NCI-H2107 (cell line): ENCODE measurements at places on chromosomes 11 and 22.
A peak's percentile ranks its signal among the peaks of the same experiment; 100 is the strongest.

GRCh38 chr11:13115380-13115675 is 106.2 kb downstream of the RASSF10 start:
- no peak for DNase-seq

GRCh38 chr11:110519796-110520195 is 90.0 kb downstream of the FDX1 start:
- no peak for DNase-seq

- no peak for DNase-seq
Observed at GRCh38 chr11:132649277-132649676, 883.0 kb downstream of the OPCML start.

GRCh38 chr11:95242091-95242844 is 11.3 kb upstream of the SESN3 start:
- DNase-seq, result no peak

GRCh38 chr11:118000850-118001228 is 14.6 kb downstream of the IL10RA start:
- no peak for DNase-seq

DNA sequence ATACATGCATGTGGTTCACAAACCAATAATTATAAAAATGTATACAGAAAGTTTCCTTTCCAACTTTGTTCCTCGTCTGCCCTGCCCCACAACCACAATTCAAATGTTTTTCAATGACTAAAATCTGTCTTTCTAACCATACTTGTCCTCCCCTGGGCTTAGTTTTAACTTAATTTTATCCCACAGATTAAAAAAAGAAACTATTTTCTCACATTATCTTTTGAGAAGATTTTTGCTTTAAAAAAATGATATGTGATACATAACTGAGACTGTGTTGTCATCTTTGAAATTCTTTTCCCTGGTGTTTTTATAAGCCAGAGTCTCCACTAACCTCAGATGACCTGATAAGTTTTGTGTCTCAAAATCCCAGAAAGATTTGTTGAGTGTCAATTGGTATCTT is 79.0 kb downstream of the FDX1 start:
- DNase-seq, result no peak

- no peak for DNase-seq
Observed at GRCh38 chr11:79060081-79060953, 380.5 kb downstream of the TENM4 start.

DNA sequence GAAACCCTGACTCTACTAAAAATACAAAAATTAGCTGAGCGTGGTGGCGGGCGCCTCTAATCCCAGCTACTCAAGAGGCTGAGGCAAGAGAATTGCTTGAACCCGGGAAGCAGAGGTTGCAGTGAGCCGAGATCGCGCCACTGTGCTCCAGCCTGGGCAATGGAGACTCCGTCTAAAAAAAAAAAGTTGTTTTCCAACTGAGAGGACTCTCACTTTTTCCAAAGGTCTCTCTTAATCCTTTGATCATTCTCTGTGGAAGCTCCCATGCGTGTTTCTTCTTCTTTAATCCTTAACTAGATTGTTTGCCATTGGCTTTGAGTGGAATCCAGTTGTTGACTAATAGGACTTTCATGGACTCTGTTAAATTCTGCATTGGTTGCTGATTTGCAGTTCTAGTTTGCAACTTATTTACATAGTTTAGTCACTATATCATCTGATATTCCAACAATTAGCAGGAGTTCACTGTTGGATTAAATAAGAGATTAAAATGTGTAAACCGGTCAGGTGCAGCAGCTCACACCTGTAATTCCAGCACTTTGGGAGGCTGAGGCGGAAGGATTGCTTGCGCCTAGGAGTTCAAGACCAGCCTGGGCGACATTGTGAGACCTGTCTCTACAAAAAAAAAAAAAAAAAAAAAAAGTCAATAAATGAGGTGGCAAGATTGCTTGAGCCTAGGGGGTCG is 79.7 kb downstream of the C22orf31 start:
- DNase-seq, result no peak

GRCh38 chr11:130202818-130203689 is 43.5 kb downstream of the ST14 start:
- no peak for DNase-seq

- no peak for DNase-seq
Observed at GRCh38 chr11:123640029-123640428, 14.4 kb downstream of the SCN3B start.

DNA sequence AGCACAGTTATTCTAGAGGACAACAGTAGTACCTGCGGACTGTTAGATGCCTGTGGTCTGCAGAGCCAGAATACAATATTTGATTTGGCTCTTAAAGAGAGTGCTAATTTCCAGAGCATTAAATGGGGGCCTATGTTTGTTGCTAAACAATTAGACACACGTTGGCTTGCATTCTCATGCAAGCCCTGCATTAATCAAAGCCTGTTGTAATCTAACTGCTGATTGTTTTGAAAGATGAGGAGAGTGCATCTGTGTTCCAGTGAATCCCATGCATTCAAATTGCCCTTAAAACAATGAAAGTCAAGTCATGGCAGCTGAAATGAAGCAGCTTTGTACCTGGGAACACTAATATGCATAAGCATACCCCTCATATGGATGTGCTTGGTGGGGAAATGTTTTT is 419.4 kb downstream of the DYNC2H1 start:
- DNase-seq, result no peak

DNA sequence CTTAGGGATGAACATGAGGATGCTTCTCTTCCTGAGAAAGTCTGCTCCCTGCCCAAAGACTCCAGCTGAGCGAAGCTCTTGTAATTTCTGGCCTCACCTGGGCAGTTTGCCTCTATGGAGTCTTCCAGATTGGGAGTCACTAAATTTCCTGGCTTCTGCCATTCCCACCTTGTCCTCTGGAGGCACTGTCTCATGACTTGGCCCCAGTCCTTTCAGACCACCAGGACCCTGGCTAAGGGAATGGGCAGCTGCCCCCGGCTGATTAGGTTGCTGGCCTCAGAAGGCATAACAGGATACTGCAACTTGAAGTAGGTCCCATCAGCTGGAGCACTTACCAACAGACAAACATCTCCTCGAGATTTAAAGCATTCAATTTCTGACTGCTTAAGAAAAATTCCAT is 128.1 kb upstream of the SPON1 start:
- no peak for DNase-seq

- no peak for DNase-seq
Observed at GRCh38 chr11:19935507-19935906, 222.9 kb downstream of the NAV2 start.

DNA sequence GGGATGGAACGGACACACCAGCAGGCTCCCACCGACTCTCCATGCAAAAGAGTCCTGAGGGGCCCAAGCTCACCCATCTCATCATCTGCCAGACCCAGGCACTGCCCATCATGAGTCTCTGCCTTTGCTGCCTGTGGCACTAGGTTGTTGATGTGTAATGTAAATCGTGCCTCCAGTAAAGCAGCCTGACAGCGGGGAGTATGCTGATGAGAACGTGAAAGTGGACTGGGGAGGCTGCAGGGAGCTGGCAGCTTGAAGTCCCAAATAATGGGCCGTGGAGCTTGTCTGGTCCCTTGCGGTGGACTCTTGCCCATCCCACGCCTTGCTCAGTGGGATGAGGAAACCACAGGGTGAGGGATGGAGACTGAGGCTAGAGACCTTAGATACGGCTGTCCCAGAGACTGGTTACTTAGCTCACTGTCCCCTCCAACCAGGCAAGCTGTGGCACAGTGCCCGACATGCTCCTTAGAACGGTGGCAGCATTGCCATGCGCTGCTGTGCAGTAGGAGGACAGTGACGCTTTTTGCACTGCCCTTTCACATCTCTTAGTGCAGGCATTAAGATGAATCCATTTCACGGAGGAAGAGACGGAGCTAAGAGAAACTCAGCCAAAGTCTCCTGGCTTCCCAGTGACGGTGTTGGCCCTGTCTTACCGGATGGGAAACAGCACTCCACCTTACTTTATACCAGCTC is 39.6 kb upstream of the PLET1 start:
- no peak for DNase-seq

DNA sequence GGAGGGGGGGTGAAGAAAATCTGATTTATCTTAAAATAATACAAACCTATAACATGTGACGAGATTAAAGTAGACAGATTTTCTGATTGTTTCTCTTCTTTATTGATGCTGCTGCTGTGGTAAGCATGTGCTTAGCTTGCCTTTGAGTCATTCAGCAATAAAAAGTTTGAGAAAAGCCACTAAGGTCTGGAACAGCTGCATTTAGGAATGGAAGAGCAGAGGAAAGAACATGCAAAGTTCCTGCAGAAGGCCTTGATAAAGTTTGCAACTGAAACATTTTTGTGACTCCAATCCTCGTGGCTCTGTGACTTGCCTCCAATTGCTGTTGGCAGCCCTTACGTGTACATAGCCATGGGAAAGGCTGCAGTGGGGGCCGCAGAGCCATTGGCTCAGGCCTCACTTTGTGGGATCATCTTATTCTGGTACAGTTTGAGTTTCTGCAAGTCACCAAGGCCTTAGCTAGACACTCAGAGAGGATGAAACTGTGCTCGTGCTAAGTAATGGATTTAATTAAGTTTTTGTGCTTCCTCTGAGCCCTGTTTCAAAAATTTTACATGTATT is 370.2 kb downstream of the AASDHPPT start:
- no peak for DNase-seq

- no peak for DNase-seq
Observed at GRCh38 chr11:34158661-34159060, 53.2 kb downstream of the NAT10 start.

GRCh38 chr11:67372993-67373647 is at the start of gene CLCF1:
Gene CLCF1 (minus strand): TSS chr11:67373598. CDS start chr11:67373539, 59 bp downstream.
- no peak for DNase-seq

DNA sequence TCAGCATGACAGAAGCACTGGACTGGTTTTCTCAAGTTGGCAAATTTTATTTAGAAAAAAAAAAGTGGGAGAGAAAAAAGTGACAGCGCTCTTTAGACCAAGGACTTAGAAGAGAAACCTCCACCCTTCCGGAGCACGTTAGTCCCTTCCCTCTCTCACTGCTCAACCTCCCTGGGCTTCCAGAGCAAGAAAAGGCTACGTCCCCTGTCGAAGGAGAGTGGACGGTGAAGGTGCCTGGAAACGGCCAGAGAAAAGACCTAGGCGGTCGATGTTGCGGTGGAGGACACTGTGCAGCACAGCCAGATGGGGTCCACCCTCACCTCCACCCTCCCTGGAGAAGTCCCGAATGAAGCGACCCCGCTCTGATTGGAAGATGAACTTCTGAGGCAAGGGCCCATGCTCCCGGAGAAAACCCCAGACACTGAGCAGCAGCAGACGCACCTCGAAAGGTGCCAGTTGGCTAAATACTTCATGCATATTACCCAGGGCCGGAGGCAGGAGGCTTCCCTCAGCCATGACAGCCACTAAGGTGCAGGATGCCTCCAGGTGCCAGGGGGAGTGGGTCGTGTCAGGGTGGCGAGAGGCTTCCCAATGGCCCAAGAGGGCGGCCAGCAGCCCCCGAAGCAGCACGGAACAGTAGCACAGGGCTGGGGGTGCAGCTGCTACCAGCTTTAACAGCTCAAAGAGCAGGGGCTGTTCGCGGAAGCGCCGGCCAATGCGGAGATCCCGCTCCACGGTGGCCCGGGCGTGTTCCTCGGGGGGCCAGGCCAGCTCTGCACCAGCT is 604 bp upstream of the GANAB start:
- no peak for DNase-seq

GRCh38 chr22:32328306-32329201 is 29.1 kb upstream of the RFPL3 start:
- DNase-seq, result no peak

- no peak for DNase-seq
Observed at GRCh38 chr11:107157809-107158187, 139.5 kb upstream of the GUCY1A2 start.

DNA sequence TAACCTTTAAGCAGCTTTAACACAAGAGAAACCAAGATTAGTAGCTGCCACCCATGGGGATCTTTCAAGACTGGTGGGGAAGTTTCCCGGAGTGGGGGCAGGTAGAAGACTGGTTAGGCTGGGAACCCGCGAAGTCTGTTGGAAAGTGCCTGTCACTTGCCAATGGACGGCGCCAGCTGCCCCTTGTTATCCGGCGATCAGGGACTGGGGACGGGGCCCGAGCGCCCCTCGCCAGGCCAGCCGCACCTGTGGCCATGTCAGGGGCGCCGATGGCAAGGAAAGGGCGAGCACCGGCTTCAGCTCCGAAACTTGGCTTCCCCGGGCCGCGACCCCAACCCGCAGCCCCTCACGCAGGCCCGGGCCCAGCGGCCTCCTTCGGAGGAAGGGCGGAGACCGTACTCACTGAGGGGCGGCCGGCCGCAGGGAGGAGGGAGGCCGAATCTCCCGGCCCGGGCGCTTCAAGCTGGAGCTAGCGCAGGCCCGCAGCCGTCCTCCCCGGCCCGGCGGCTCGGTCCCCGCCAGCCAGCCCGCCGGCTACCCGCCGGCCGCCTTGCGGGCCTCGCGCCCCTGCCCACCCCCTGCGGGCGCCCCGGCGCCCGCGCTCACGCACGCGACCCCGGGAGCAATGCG is 539 bp downstream of the EIF4ENIF1 start:
- no peak for DNase-seq

DNA sequence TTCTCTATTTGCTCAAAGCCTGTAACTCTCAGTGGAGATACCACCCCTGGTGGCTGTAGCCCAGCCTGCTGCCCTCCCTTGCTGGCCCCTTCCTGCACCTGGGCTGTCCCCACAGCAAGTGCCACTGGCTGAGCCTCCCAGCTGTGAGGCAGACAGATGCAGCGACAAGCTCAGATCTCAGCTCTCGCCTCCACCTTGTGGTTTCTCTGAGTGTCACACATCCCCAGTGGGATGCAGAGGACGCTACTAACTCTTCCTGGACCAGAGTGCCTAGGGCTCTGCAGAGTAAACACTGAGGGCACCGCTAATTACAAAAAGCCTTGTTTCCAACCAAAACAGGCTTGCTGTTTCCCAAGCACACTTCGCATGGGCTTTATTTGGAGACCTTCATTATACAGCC is 8.9 kb downstream of the YPEL1 start:
- peak; percentile 5 for DNase-seq

- no peak for DNase-seq
Observed at GRCh38 chr11:107590460-107591377, at the start of gene ELMOD1. Gene ELMOD1 (plus strand): TSS chr11:107591147. CDS start chr11:107618190, 27,043 bp downstream.

DNA sequence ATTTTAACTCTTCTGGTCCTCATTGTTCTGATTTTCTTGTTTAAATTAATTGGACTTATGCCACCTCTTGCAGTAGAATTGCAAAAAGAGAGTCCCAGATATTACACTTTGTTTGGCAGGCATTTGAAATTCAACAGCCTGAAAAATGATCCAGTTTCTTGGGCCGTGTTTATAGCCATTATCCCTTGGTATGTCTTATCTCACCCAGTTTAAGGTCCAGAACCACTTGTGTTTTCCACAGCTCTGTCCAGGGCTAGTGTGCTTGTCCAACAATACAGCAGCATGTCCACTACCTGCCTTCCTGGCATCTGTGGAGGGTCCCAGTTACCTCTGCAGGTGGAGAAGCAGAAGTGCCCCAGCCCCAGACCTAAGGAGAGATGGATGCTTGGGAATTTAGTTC is 397.4 kb downstream of the SOX6 start:
- no peak for DNase-seq
